ENCODE measurements at places on chromosomes 13 and 19.

DNA sequence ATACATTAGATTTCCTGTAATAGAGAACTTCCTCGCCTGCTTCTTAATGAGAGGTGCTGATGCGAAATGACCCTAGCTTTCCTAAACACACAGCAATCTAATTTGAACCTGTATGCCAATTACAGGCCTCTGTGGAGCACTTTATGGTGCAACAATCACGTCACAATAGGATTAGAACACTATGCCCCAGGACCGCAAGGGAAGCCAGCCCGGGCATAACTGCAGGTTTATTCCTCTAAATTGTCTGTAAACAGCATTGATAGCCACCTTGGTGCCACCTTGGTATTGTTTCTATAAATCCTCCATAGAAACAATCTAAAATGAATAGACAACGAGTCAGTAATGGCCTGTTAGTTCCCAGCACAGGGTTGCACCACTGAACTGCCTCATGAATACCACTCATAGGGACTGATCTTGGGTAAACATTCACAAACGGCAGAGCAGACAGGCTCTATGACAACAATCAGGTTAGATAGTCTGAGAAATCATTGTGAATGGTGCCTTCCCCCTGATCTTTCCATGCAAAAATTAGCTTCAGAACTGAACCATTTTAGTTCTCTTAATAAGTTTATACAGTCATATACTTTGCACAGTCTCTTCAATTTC, 182.5 kb upstream of the OBI1 start:
- no peak for DNase-seq

GRCh38 chr13:113166266-113166665, 7.8 kb downstream of the PROZ start:
- no peak for DNase-seq

- no peak for DNase-seq
Observed at GRCh38 chr19:28880735-28881401, 332.1 kb downstream of the UQCRFS1 start.

- peak; percentile 50 for DNase-seq
Observed at GRCh38 chr19:35641515-35642151, at the start of gene ETV2. TSS of gene ETV2 (plus strand) at chr19:35641745. CDS start at chr19:35642461, 716 bp downstream.

DNA sequence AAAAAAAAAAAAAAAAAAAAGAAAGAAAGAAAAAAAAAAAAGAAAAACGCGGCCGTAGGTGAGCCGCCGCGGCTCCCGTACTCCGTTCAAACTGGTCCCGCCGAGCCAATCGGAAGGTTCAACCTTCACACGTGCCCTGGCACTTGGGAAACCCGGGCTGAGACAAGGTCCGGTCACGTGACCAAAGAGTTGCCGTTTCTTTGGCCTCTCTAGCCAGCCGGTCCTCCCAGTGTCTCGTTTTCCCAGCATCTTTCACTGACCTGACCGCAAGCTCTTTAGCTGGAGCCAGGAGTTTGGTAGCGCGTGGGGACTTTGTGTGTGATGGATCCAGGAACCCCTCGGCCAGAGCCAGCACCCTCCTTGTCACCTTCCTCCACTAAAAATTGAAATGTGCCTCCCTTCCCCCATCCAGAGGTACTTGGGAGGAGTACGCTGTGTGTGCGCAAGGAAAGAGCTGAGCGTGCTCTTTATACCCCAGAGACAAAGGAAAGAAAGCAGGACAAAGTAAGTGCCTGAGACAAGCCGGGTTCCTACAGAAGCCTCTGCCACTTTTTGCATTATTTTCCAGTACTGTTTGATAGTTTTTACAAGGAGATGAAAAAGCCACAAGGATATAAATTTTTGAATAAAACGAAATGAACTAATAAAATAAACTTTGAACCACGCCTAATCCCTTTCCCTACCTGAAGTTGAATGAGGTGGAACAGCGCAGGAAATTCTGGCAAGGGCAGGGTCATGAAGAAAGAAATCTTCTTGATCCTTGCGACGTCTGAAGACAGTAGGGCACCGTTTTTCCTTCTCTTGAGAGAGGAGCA, 959 bp downstream of the TNPO2 start:
- peak; percentile 99 for DNase-seq

- no peak for DNase-seq
Observed at GRCh38 chr13:110607675-110608224, 7.6 kb upstream of the NAXD start.

GRCh38 chr19:21655540-21656126, 111.7 kb downstream of the ZNF100 start:
- DNase-seq: no peak

DNA sequence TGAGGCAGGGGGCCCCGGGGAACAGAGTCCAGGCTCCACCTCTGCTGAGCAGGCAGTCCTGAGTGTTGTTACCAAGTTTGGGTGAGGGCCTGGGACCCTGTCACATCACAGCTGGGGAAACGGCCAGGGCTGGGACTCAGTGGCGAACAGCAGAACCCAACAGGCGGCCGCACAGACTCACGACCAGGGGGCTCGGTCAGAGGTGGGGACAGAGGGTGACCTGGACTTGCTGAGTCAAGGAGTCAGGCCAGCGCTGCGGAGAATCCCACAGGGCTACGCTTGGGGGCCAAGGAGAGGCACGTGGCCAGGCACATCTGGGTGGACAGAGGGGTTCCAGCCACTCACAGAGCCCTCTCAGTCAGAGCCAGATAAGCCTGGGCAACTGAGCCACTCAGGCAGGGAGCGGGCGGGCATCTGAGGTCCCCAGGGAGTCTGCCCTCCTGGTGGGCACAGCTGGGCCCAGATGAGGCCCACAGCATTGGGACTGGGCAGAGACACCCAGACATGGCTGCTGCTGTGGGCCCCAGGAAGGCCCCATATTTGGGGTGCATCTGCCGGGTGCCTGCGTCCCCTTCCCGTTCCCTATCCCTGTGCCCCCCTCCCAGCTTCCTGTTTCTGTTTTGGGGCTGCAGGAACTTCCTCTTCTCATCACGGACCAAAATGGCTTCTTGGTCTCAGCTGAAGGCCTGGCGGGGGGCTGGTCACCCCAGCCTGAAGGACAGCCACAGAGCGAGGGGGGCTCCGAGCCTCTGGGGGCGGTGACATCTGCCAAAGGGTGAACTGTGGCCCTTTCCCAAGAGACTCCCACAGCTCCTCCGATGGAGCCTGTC, 34.0 kb downstream of the CEBPA start:
- DNase-seq: no peak

DNA sequence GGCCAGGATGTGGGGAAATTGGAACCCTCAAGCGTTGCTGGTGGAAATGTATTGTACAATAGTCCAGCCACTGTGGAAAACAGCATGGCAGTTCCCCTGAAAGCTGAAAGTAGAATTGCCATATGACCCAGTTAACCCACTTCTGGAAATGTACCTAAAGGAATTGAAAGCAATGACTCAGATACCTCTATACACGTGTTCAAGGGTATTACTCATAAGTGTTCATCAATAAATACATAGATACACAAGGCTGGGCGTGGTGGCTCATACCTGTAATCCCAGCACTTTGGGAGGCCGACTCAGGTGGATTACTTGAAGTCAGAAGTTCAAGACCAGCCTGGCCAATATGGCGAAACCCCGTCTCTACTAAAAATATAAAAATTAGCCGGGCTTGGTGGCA, 71.9 kb upstream of the IRS2 start:
- no peak for DNase-seq

DNA sequence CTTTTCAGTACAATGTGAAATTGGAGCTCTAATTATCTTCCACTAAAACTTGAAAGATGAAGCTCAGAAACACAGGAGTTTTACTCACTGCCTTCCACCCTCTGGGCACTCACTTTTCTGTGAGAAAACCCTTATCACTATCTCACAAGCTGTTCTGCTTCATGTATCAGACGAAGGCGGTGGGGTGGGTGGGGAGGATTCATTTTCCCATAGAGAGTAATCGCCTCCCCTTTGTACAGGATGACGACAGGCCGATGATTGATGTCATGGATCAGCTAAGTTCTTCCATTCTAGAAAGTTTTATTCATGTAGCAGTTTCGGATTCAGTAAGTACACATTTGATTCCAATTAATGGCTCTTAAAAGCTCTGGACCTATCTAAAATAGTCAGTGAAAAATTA, 139.9 kb downstream of the ZAR1L start:
- DNase-seq: peak; percentile 2

DNA sequence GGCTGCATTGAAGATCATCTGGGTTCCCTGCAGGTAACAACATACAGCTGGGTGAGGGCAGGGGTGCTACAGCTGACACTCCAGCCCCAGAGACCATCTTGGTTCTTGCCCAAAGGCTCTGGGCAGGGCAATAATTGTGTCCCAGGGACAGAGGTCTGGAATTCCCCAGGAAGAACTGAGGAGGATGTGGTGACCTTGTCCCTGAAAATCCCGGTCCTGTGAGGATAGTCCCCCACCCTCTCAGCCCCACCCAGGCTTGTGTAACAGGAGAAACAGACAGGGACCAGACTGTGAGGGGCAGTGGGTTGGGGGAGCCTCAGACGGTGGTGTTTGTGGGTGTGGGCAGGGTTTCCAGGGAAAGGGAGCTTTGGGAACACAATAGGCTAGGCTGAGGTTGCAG, 63.5 kb downstream of the COLGALT1 start:
- DNase-seq: no peak

DNA sequence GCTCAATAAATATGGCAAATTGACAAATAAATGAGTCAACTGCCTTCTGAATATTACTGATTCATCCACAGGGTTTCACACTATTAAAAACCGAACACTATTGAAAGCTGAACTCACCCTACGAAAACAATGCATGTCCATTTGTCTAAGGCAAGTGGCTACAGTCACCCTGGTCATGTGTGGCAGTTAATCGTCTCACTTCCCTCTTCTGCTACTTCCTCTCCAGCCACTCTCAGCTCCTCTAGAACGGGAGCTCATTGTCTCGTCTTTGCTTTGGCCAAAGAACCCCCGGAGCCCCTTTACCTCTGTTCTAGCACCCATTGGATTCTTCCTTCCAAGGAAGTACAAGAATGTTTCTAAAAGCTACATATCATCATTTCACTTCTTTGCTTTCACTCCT, 74.4 kb upstream of the ZNF599 start:
- no peak for DNase-seq

DNA sequence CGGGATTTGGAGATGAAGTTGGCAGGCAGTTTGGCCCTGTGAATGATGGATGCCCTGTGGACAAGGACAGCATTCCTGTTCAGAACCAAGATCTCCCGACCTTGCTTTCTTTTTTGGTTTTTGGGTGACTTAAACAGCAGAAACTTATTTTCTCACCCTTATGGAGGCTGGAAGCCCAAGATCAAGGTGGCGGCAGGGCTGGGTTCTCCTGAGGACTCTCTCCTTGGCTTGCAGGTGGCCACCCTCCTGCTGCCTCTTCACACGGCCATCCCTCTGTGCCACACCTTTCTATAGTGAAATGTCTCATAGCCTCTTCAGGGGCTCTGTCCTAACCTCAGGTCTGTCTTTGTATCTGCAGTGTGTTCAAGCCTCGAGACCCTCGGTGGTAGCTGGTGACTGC, 14.0 kb downstream of the ZNF333 start:
- no peak for DNase-seq

GRCh38 chr19:37899966-37900365, 6.4 kb downstream of the WDR87 start:
- DNase-seq: no peak

DNA sequence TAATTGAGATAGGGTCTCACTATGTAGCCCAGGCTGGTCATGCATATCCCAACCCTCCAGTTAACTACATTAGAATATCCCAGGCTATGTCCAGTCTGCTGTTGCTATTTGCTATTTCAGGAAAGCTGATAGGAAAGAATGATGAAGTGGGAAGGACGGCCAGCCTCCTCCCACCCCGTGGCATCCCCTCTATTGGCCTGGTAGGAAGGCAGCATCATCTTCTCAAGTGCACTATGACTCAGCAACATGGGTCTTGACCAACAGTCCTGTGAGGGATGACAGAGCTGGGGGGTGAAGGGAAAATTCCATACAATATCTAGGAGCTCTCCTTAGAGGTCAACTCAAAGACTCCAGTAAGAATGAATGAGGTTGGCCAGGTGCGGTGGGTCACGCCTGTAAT, 48.0 kb upstream of the ABCC4 start:
- no peak for DNase-seq

DNA sequence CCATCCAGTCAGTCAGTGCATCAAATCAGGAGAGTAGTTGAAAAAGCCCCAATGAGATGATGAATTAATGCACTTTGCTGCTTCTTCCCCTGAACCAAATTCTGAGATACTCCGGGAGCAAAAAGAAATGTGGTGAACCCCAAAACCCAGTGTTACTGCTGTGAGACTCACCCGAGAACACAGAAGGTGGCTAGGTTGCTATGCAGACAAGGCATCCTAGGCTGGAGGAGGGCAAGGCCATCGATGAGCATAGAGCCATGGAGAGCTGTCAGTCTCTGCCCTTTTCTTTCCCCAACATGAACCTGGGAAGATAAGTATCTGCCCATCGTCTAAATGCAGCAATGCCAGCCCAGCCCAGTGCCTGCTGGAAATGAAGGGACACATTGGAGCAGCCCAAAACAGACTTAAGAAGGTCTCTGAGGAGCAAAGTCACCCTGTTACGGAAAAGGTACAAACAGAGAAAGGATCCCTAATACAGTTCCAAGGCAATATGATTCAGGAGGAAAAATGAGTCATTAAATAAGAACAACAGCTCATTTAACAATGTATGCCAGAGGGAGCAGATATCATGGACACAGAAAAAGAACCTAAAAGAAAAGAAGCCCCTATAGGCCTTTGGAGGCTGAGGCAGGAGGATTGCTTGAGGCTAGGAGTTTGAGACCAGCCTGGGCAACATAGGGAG, 272.0 kb downstream of the FOXO1 start:
- DNase-seq: no peak

- DNase-seq: no peak
Observed at GRCh38 chr13:72952529-72953141, 106.2 kb upstream of the KLF5 start.

GRCh38 chr19:29917911-29918310, 24.1 kb upstream of the URI1 start:
- no peak for DNase-seq

- DNase-seq: no peak
Observed at GRCh38 chr19:56167064-56167578, 8.7 kb upstream of the GALP start.

GRCh38 chr19:11007962-11008532, 47.2 kb downstream of the SMARCA4 start:
- no peak for DNase-seq

All from fibroblast of skin of right quadriceps (primary cell).